ENCODE measurements at places on chromosomes 2 and 18.

DNA sequence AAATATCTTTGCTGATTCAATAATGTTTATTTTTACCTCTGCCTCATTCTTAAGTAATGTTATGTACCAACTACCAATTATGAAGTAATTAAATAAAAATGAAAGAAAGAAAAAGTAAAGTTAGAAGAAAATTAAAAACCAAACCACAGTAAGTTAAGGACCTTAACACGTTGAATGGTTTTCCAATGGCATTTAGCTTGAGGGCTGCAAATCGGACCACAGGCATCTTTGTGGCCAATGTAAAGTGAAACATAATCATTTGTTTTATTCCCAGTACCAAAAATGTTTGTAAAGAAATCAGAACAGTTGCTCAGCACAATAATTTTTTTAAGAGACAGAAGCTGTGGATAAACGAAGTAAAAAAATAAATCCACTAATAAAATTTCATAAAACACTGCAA, 1455.5 kb upstream of the ZEB2 start:
- no peak for DNase-seq

- no peak for DNase-seq
These were observed 78.5 kb downstream of the SPRED2 start for GRCh38 chr2:65353927-65354326.

- no peak for DNase-seq
These were observed 109.4 kb downstream of the TDRD15 start for GRCh38 chr2:21233194-21233593.

GRCh38 chr18:10100941-10101701, 187.3 kb downstream of the VAPA start:
- no peak for DNase-seq

- peak; percentile 10 for DNase-seq
These were observed 223.1 kb downstream of the ATAD2B start for GRCh38 chr2:23703583-23704385.

- DNase-seq = no peak
These were observed 80.0 kb downstream of the GPR39 start for GRCh38 chr2:132496555-132496954.

DNA sequence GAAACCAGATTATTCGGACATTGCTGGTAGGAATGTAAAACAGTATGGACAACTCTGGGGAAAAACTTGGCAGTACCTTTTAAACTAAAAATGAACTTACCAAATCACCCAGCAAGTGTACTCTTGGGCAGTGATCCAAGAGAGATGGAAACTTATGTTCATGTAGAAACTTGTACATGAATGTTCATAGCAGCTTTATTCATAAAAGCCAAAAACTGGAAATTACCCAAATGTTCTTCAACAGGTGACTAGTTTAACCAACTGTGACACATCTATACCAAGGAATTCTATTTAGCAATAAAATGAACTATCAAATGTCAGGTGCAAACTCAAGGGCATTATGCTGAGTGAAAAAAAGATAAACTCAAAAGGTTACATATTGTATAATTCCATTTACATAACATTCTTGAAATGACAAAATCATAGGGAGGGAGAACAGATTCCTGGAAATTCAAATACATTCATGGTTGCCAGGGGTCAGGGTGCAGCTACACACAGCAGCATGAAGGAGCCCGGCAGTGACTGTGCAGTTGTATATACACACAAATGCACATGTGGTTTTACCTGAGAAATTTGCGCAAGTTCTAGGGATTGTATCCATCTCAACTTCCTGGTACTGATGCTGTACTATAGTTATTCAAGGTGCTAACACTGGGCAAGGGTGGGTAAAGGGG, 3.5 kb upstream of the RNU4ATAC start:
- no peak for DNase-seq

GRCh38 chr2:181054843-181055242, 74.4 kb downstream of the UBE2E3 start:
- no peak for DNase-seq

DNA sequence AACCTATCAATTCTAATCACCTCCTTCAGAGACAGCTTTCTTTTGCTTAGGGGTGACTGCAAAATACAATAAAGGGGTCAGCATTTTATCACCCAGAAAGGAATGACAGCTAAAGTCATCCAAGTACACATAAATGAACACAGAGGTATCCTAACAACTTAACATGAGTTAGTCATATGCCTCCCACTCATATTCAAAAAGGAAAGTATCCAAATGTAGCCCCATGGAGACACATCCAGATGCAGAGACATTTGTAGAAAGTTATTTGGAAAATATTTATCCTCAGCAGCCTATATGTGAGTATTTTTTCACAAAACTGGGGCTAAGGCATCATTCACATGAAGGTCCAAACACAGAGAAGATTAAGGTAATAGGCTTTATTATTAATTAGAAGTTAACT, 1579.7 kb upstream of the SLC39A10 start:
- no peak for DNase-seq

DNA sequence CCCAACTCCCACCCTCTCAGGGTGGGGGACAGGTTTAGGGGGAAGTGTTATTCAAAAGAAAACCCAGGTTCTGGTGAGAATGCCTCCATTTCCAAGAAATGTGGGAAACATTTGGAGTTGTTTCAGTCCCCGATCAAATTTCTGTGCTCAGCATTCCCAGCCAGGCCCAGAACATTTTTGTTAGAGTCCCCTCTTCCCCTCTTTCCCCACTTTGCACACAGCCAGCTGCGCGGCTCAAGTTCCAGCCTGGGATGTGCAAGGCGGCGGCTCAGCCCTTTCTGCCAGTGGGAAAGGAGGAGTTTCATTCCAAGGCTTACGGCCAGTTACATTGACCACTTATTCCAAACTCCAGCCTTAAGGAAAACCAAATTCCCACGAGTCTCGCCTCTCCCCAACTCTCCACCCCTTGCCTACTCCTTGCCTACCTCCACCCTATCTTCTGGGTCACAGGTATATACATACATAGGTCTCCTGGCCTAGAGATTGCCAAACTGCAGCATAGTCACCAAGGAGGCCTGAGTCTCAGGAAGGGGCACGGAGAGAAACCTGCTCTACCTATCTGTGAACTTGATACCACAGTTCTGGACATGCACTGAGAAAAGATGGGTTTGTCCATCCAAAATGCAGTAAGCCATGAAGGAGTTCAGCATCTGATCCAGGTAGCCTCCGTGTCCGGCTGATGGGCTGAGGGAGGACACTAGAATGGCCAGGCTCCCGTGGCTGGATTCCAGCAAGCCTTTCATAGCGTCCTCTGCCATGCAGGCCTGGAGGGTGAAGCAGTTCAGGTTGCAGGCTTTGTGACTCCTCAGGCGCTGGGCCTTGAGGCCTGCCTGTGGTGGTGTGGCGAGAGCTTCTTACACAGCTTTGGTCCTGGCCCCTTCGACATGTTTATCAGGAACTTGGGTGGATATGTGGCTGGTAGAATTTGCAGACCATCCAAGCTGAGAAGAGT, 154.5 kb downstream of the ZFP36L2 start:
- no peak for DNase-seq

- no peak for DNase-seq
These were observed 16.9 kb downstream of the ZAP70 start for GRCh38 chr2:97730245-97730644.

DNA sequence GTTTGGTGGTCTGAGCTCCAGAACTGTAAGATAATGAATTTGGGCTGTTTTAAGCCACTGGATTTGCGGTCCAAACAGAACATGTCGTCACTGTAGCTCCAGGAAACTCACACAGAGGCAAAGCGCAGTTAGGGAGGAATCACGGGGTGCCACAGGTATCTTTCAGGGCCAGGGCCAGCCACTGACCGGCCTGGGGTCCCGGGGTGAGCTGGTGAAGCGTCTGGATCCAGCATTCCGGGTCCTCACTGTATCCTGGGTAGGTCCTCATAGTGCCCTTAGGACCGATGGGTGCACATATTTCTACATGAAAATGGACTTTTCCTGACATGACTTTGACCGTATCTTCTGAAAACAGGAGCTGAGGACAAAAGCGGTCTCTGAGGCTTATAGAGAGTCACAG, 196.0 kb upstream of the HDAC4 start:
- no peak for DNase-seq

GRCh38 chr2:25173719-25174118, 5.3 kb upstream of the POMC start:
- DNase-seq = no peak
